Midbrain (tissue), 1 donor: ENCODE measurements at places on chromosomes 7 and 10.

DNA sequence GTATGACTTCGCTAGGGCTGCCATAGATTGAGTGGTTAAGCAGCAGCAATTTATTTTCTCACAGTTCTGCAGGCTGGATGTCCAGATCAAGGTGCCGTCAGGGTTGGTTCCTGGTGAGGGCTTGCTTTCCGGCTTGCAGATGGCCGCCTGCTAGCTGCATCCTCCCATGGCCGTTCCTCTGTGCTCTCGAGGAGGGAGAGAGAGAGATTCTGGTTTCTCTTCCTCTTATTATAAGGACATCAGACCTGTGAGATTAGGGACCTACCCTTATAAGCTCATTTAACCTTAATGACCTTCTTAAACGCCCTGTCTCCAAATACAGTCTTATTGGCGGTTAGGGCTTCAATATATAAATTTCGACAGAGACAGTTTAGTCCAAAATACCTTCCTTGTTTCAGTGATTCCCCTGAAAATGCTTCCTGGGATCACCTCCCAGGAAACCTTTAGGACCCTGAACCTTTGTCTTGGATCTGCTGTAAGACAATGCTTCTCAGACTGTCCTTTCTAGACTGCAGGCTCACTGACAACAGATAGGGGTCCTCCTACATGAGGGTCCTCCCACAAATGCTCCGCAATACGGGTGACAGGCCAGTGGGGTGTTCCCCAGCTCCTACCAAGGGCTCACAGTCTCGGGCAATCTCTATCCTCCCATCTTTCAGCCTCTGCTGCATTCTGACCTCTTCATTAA lies 82.5 kb upstream of the BAIAP2L1 start:
- DNase-seq, result no peak

DNA sequence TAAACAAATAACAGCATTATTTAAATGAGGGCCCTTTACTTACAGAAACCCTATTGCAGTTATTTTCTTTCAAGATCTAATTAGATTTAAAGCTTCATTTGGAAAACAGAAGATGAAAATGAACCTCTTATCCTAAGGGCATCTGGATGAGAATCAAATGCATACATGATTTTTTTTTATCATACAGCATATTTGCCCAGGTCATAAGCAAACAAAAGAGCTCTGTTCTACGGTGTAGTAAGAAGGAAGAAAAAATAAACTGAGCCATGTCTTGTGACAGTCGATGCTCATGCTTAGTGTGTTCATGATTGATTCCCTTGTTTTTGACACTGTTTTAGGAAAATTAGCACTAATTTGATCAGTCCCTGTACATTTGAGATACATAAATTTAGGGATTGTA lies 202.6 kb upstream of the RNF32 start:
- no peak for DNase-seq

- DNase-seq, result no peak
These were observed 140.3 kb downstream of the FOXP2 start for GRCh38 chr7:114554781-114555537.

DNA sequence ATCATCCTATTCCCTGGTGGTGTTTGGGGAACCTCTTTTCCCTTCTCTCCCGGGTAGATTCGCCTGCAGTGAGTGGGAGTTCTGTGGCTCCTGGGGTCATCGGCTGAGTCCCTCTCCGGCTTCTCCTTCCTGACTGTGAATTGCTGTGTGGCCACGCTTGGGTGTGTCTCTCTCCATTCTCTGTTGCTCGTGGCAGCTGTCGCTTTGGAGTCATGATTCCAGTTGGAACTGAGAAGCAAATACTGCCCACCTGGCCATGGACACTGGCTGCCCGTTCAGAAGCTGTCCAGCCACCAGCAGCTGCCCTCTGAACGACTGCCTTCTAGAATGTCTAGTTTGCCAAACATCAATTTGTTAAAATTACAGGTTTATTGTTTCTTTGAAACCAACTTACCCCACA lies 23.1 kb upstream of the PITRM1 start:
- no peak for DNase-seq

GRCh38 chr7:99505324-99505662 lies 831 bp downstream of the ZKSCAN5 start:
- no peak for DNase-seq

DNA sequence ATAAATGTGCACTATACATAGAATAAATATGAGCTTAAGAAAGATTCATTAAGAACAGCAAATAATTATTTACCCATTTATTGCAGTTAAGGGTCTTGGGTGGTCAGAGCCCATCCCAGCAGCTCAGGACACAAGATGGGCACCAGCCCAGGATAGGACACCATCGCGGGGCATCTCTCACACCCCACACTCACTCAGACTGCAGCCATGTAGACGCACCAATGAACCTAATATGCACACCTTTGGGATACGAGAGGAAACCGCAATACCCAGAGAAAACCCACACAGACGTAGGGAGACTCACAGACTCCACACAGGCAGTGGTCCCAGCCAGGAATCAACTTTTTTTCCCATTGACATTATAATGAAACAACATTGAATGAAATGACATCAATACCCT lies 36.0 kb downstream of the CARD11 start:
- no peak for DNase-seq

DNA sequence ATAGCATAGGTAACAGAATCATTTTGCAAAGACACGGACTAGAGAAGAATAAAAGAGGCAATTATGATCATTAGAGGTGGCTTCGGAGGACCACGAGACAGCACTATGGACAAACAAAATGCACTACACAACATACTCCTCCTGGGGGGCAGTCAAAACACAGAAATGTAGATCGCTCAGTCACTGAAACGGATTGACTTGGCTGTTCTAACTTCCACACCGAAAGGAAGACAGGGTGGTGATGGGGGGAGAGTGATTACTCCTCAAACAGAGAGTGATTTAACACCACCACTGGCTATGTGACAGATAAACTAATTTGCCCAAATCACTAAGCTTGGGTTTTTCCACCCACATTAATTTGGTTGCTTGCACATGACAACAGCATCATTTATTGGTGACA lies 14.1 kb upstream of the PPA1 start:
- peak; percentile 19 for DNase-seq

DNA sequence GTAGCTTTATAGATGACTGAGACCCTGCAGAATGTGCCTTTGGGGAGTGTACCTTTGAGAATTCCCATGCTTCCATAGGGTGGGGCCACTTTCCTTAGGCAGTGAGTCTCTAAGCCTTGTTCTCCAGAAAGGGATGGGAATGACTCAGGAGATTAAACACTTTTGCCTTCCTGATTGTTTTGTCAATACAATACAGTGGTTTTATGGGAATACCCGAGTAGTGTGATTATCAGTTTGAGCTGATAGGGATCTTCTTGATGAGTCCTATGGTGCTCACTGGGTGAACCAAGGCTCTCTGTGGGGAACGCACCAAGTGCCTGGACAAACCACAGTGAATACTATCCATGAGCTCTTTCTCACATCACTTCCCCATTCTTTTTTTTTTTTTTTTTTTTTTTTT lies 6.3 kb downstream of the MYOF start:
- no peak for DNase-seq

DNA sequence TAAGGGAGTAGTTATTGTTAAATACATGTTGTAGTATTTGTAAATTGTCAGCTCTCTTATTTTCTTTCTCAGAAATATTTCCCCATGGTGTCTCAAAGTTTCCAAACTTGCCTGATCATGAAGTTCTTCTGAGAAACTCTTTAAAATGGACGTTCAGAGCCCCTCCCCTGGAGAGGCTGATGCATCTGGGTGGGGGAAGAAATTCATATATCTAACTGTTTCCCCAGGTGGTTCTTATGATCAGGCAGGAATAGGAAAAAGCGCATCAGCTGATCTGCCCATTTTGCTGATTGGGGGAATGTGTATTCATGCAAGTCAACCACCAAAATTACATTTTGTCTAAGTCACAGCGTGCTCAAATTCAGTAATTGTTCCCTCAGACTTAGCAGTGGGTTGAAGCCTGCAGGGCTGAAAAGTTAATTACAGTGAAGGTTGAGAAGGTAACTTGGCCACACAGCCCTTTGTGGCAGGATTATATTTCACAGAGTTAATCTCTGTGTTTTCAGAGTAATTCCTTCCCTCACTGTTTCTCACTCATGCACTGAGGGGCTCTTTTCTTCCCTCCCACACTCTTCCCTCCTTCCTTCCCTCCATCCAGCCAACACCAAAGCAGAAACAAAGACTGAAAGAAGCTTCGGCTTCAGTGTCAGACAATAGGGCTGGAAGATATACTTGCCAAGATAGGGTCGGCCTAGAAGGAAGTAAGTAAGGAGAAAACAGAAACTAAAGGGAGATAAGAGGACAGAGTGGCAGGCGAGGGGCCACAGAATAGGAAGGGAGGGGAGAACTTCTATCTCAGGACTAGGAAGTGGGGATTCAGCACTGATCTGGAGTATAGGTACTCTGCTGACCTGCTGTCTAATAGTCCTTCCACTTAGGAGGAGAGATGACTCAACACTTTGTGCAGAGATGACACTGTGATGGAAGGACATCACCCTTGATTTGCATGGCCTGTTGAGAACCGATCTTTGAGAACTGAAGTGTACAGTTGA lies 50.5 kb upstream of the STARD3NL start:
- no peak for DNase-seq

- DNase-seq, result no peak
These were observed 467.9 kb upstream of the PODXL start for GRCh38 chr7:132024290-132024689.

- DNase-seq, result no peak
These were observed 319.0 kb upstream of the NPSR1 start for GRCh38 chr7:34338961-34339526.

- DNase-seq, result no peak
These were observed 54.8 kb downstream of the ZMIZ1 start for GRCh38 chr10:79123547-79123963.

GRCh38 chr7:158829021-158829341 lies 328 bp downstream of the ESYT2 start:
- peak; percentile 53 for DNase-seq

GRCh38 chr7:29146057-29146706 lies at the start of gene CPVL:
CPVL (minus strand) TSS chr7:29146537; CDS start chr7:29121061, 25,476 bp downstream.
- DNase-seq, result peak; percentile 16

DNA sequence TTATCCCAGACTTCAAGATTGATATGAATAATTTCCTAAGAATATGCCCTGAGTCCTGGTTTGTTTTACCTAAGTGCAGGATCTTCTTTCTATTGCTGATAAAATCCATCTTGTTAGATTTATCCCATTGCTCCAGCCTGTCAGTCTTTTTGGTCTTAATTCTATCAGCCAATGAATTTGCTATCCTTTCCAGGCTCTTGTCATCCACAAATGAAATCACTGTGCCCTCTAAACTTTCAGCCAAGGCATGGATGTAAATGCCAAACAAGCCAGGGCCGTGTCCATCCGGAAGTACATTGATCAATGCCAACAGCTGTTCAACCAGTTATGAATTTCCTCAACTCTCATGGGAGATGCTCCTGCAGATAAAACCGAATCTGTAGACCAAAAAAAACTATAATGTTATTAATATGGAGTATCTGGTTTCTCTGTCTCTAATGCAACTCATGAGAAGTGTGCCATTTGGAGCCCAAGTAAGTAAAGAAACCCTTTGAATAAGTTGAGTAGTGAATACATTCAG lies 40.0 kb downstream of the NPY start:
- no peak for DNase-seq

GRCh38 chr7:140670343-140670935 lies 2.3 kb upstream of the ADCK2 start:
- DNase-seq, result no peak

DNA sequence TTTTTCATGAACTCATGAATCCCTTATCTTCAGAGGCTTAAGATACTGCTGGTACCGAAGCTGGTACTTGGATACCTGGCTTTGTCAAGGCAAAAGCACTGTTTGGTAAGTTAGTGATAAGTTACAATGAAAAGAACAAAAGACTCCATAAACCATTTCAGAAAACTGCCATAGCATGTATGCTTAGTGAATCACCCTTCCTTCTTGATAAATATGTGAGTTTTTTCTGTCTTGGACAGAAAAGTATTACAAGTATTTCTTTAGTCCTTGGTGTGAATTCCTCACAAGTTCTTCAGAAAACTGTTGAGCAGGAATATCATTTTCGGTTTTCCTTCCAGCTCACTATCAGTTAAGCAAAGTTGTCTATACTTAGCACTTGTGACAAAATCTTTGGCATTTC lies 25.6 kb downstream of the PUS7 start:
- no peak for DNase-seq

- no peak for DNase-seq
These were observed 2.5 kb downstream of the LRCH4 start for GRCh38 chr7:100583132-100584053.

DNA sequence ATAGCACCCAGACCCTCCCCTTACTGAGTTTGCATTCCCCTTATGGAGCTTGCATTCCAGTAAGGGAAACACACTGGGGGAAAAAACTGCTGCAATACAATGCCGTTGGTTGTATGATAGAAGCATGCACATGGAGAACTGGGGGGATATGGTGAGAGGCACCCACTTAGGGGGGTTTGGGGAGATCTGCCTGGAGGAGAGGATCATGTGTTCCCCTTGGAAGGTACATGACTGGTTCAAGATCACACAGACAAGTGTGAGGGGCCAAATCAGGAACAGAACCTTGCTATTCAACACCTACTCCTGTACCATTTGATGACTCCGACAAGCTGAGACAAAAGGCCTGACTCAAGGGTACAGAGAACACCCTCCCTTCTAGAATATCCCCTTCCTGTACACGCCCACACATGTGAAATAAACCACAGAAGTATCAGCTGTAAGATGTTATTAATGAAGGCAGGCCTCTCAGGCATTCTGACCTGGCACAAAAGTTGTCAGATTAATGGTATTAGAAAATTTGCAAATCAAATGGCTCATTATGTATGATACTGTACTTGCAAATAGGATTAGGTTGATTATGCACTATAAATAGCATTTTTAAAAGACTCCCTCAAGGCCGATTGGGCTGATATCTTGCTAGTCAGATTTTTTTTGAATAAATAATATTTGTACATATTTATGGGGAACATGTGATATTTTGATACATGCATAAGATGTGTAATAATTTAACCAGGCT lies 122.2 kb downstream of the NPY start:
- DNase-seq, result no peak

GRCh38 chr10:71244431-71245419 lies 32.4 kb downstream of the UNC5B start:
- no peak for DNase-seq

GRCh38 chr7:149140831-149141230 lies 6.4 kb upstream of the ZNF398 start:
- no peak for DNase-seq

GRCh38 chr7:137094-137891 lies 55.1 kb upstream of the FAM20C start:
- no peak for DNase-seq

DNA sequence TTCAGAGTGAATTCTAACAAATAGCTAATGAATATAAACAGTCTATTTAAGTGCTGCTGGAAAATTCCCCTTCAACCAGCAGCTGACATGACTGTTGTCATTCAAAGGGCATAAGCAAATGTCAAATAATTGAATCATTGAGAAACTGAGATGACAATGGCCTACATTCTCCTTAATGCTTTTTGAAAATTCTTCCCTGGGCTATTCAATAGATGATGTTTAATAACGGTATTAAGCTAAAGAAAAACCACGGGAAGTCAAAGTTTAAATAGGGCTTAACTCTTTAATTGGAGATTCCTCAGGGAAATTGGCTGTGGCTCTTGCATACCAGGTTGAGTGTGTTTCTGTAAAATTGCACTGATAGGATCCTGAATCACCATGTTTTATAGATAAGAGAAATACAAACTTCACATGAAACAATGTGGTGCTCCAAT lies 77.0 kb downstream of the ARL4A start:
- peak; percentile 23 for DNase-seq
